ENCODE measurements at places on chromosomes 1 and 21. TPM values are rescaled to one million over a fixed set of nuclear protein-coding genes. Genes with fewer than 3 reads are reported as not detected.

DNA sequence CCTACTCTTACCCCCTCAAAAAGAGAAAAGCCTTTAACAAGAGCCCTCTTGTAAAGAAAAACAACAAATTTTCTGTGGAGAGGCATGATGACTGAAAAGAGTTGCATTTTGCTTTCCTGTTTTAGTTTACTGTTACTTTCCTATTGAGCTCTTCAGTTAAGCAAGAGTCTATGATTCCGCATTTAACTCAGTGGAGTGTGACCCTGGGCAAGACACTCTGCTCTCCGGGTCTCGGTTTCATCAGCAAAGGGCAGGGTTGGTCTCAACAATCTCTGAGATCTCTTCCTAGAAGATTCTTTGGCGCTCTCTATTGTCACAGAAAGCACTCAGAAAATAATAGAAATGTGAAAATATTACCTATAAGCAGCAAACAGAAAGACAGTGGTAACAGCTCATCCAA lies 175.7 kb downstream of the TGFBR3 start:
- DNase-seq, result no peak

GRCh38 chr1:181111559-181111958 lies 23.1 kb downstream of the IER5 start:
- DNase-seq, result no peak

GRCh38 chr1:150429805-150430204 lies 57.4 kb upstream of the TARS2 start:
- DNase-seq, result no peak

DNA sequence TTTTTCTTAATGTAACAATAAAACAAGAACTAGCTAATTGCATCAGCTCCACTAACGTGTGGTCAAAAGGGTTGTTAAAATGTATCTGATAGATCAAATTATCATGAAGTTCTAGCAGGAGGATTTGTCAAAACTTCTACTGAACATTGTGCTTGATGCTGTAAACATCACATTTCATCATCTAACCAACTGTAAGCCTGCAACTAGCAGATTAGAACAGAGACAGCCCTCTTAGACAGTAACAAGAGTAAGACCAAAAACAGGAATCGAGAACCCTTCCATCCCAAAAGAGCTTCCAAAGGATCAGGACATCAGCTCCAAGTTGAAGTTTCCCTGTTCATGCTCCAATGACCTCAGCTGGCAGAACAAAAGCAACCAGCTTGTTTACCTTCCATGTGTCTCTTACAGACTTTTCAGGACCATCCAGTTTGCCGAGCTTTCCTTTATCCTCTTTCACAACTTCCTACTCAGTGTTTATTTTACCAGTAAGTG lies 44.6 kb downstream of the NIBAN1 start:
- no peak for DNase-seq

DNA sequence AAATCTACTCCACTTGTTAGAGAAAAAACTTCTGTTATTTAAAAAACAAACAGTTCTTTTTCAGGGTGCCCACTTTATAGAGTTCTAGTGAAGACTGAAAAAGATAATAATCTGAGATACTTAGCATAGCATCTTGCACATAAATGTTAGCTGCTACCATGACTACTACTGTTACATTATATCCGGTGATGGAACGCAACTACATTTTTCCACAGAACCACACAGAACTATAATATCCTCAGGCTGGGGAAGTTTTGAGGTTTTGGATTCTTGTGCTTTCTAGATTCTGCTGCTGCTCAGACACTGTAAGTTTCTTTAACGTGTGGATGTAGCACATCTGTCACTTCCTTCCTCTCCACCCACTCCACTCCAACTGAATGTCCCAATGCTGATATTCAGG lies 110.3 kb downstream of the PTPN14 start:
- peak; percentile 96 for DNase-seq

DNA sequence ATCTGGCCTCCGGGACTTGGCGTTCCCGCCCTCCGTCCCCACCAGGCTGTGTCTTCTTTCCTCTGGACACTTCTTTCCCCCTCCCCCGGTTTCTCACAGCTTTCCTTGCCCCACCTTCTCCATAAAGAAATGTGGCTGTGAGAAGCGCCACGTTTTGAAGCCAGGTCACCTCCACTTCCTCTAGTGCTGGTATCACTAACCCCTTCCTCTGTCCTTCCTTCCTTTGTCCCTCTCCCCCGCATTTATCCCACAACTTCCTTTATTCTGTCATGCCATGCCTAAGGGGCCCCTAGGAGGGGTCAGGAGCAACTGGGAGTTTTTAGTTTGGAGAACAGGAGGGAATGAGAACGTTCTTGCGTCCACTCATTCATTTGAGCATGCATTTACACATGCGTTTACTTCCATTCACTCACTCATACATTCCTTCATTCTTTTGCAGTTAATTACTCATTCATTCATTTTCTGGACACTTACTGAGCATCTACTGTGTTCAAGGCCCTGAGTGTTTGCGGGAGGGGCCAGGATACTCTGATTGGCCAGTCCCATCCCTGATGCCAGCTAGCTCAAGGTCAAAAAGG lies 5.0 kb upstream of the ACOT11 start:
- DNase-seq, result peak; percentile 41

Gene ADAMTS1
- 293 TPM for total RNA-seq
